ENCODE measurements at places on chromosomes 16 and 17.

DNA sequence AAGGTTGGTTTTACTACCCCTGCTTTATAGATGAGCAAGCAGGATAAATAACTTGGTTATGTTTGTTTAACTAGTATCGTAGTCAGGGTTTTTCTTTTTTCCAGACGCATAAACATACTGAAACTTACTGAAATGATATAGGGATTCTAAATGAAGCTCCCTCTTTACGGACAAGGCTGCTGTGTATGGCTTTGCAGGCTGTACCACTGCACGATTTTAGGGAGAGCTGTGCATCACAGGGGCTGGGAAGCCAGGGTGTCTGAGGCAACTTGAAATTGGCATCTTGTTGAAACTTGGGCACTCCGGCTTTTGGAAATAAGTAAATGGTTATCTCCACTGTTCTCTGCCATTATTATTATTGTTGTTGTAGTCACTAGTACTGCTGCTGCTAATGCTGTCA lies 218.1 kb upstream of the CDH8 start:
- DNase-seq = no peak

DNA sequence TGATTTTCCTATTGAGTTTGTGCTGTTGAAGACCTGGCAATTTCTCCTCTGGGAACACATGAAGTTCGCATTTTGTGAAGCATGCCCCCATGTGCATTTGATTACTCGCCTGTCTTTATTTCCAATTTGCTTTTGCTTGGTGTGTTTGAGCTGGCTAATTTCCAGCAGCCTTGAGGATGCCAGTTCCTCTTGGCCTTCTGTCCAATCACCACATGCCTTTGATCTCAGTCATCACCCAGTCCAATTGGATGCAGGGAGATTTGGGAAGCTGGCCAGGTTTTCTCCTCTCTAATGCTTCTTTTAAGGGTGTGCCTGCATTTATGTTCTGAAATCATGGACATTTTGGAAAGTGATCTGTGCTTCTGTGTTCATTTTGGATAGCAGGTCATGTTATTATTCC lies 3.8 kb upstream of the TMEM100 start:
- no peak for DNase-seq

GRCh38 chr17:37888881-37889280 lies 35.3 kb upstream of the TBC1D3K start:
- DNase-seq = no peak

DNA sequence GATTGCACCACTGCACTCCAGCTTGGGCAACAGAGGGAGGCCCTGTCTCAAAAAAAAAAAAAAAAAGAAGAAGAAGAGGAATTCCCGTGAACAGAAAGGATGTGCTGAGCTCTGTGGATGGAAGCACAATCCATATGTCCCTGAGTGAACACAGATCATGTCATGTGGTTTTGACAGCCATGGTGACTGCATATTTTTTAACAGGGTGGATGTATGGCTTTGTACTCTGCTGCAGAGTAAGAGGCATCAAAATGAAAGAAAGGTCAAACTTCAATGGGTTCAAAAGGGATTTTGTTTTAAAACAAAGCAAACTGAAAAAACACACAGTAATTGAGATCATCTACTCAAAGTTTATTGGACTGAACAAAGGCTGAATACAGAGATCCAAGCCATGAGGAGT lies 31.5 kb downstream of the MXRA7 start:
- DNase-seq = no peak

DNA sequence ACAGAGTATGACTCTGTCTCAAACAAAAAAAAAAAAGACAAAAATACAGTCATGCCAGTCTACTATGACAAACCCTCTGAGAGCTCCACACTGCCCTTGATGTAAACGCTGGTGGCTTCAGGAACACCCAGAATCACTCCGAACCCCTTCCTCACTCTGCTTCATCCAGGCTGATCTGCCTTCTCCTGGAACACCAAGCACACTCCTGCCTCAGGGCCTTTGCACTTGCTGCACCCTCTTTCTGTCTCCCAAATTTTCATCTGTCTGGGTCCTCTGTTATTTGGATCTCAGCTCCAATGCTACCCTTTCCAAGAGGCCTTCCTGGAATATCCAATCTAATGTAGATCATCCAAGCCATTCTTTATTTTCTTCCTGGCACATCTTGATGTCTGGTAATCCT lies 7.9 kb upstream of the SLC39A11 start:
- no peak for DNase-seq

DNA sequence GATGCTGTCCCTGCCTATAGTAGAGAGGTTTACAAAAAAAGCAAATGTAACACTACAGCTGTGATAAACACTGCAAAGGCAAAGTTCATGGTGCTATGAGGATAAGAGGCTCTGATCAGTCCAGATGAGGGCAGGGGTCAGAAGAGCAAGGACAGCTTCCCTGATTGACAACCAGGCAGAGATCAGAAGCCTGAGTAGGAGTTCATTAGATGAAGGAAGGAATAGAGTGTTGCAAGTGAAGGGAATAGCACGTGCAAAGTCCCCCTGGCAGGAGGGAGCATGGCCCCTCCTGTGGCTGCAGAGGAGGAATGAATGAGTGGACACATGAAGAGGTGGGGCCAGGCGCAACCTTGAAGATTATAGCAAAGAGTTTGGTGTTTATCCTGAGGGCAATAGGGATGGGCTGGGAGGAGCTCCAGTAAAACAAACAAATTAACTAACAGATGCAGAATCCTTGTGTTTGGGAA lies 208.4 kb upstream of the IRX5 start:
- DNase-seq = no peak

DNA sequence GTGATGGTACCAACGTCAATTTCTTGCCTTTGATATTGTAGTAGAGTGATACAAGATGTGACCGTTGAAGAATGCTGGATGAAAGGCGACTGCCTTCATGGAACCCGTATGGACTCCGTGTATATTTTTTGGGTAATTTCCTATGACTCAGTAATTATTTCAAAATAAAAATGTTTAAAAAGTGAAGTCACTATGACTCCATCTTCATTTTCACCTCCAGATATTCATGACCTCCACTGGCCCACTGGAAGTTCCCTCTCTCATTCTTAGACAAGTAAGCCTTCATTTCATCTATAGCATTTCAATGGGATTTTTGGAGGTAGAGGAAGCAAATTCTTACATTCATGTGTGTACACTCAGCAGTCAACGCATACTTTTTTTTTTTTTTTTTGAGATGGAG lies 111.8 kb upstream of the NUDT7 start:
- DNase-seq = no peak

GRCh38 chr16:58503863-58504688 lies 4.1 kb downstream of the NDRG4 start:
- DNase-seq = no peak

GRCh38 chr16:69626256-69626655 lies 60.5 kb downstream of the NFAT5 start:
- DNase-seq = no peak

- DNase-seq = no peak
These were observed 1.3 kb upstream of the BAIAP2 start for GRCh38 chr17:81033535-81034167.

DNA sequence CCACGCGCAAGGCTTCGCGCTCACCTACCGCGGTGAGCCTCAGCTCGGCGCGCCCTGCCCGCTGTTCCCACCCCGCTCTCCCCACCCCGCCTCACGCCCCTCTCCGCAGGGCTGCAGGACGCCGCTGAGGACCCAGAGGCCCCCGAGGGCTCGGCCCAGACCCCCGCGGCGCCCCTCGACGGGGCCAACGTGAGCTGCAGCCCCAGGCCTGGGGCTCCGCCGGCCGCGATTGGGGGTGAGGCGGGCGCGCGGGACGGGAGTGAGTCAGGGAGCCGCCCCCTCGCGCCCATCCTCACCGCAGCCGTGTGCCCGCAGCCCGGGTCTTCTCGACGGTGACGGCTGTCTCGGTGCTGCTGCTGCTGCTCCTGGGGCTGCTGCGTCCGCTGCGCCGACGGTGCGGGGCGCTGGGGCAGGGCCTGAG lies 1.9 kb upstream of the PAQR4 start:
- DNase-seq = no peak

DNA sequence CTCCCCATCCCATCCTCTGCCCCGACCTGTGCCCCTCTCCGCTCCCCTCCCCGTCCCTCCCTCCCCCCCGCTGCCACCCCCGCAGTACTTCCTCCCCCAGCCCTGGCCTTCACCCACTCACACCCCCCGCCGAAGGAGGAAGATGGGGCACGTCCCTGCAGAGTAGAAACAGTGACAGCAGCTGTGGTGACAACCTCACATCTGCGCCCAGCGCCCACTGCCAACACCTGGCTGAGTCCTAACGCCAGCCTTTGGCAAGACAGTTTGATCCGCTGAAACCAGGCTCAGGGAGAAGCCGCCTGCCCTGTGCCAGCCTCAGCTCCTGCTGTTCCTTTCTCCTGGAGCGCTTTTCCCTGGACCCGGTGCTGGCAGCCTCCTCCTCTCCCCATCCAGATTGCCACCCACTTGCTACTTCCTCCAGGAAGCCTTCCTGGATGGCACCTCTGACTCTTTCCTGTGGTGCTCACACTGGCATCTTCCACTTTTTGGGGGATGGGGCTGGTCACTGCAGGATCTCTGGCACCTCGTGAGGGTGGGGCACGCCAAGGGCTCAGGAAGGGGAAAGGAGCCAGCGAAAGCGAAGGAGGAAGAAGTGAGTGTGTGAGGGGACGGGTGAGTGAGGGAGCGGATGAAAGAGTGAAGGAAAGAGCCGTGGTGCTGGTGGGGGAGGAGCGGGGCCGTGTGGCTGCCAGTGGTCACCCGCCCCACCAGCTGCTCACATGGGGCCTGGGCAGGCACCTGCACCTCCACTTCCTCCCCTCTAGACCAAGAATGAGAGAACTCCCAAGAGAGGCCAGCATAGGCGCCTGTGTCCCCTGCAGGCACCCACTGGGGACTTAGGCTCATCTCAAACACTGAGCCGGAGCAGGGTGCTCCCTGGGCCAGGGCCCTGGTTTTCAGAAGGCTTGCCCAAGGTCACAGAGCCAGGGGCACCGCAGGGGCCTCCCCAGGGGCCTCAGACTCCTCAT lies 27.0 kb downstream of the ZFPM1 start:
- no peak for DNase-seq

DNA sequence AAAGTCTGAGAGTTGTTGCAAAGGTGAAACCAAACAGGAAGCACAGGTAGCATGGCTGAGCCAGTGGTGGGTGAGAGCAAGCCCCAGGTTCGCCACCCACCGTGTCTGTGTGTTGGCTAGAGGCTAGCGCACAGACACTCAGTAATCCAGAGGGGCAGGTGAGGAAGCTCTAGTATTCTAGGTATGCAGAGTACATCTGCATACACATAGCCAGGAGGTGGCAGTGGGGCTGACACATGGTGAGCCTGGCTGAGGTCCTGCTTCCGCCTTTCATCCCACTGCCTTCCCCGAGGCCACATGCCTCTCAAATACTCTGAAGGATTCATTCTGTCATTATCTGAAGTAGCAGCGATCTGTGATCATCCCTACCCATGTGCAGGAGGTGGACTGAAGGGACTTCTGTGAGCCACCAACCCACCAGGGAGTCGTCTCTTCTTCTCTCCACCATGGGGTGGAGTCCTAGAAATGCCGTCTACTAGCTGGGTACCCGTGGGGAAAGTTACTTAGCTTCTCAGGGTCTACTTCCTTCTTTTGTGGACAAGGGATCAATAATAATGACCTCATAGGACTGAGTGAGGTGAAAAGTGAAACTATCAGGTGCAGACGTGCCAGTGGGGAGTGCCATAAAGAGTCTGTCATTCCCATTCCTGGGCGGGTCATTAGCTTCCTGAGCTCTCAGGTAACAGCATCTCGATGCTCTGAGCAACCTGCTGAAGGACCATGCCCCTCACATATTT lies 36.0 kb upstream of the ICAM2 start:
- no peak for DNase-seq

GRCh38 chr17:70120425-70120824 lies 45.4 kb downstream of the KCNJ16 start:
- DNase-seq = no peak

GRCh38 chr16:2819939-2820835 lies 3.1 kb downstream of the PRSS21 start:
- no peak for DNase-seq

DNA sequence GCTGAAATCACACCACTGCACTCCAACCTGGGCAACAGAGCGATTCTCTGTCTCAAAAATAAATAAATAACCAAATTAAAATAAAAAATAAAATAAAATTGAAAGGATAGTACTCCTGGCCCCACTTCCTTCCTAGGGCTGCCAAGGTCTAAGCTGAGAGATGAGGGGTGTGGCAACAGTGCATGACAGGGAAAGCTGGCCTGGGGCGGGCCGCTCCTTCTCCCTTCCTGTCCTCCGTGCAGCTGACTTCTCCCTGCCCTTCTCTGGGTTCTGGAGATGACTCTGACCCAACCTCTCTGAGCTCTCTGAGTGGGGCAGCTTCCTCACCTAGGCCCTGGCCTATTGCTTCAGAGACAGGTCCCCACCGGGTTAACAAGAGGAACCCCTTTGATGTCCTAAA lies 8.7 kb upstream of the SLC25A39 start:
- no peak for DNase-seq

DNA sequence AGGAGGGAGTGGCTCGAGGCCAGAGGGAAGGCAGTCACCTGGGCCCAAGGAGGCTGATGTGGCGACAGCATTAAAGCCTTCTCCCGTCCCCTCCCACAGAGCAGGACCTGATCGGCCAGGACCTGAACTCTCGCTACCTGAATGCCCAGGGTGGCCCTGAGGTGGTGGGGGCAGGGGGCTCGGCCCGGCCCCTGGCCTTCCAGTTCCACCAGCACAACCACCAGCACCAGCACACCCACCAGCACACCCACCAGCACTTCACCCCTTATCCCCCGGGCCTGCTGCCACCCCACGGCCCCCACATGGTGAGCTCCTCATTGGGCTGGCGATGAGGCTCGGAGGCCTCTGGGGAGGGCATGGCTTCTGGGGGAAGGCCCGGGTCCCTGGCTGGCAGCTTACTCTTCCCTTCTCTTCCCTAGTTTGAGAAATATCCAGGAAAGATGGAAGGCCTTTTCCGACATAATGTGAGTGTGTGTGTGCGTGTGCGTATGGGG lies 6.4 kb downstream of the FBRS start:
- no peak for DNase-seq

Measured in stimulated activated CD4-positive, alpha-beta T cell treated with anti-CD3 and anti-CD28 coated beads, TNF-alpha, amount 100 ng/mL, for 48 hours (primary cell).